Activated T-cell treated with anti-CD3 and anti-CD28 coated beads, Interleukin-2, amount 50 U/mL, for 72 hours (primary cell): ENCODE measurements at places on chromosomes 3 and 15. TPM values are rescaled to one million over a fixed set of nuclear protein-coding genes. Genes with fewer than 3 reads are reported as not detected.

Gene PCLAF
- 70.6 TPM for total RNA-seq

Gene SLC15A2
- total RNA-seq, result 2.4 TPM

Gene SLC24A5
- not detected for total RNA-seq

Gene GUCA1C
- not detected for total RNA-seq

Gene RTP4
- 2.8 TPM for total RNA-seq

Gene IFT57
- total RNA-seq, result 23.0 TPM

Gene TMC3
- not detected for total RNA-seq

DNA sequence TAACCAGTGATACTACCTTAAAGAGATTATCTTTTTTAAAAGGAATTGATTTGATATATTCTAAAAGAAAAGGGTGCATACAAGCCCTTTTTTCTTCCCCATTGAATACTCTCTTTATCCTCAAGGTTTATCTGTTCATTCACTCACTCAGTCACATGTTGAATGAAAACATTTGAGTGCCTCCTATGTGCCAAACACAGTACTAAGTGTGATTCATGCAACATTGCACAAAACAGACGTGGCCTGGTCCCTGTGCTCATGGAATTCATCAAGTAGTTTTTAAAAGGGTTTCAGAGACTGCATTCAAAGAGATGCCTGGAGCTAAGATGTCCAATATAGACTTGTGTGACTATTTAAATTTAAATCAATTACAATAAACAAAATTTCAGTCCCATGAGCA lies 462.2 kb upstream of the MDFIC2 start:
- DNase-seq, result no peak

DNA sequence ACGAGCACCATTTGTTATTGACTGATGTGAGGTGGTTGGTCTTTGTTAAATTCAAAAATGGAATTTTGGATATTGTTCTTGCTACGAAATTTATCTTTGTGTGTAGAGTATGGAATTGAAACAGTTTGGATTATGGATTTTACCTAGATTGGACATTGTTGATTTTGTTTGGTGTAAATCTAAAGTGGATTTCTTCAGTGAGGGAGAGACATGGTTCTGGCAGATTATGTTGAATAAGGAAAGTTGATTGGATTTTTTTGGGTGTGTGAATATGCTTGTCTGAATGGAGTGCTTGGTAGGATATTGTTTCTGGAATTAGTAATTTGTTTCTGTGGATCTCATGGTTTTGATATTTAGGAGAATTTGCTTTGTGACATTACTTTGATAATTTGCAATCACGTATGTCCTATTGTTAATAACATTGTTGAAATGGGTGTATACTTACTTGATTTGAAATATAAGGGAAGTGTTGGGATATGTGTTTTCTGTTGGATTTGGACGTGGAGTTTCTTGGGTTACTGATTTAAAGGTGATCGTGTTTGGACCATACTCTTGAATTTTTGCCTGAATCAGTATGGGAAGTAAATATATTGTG lies 1.0 kb upstream of the CHD2 start:
- no peak for DNase-seq

DNA sequence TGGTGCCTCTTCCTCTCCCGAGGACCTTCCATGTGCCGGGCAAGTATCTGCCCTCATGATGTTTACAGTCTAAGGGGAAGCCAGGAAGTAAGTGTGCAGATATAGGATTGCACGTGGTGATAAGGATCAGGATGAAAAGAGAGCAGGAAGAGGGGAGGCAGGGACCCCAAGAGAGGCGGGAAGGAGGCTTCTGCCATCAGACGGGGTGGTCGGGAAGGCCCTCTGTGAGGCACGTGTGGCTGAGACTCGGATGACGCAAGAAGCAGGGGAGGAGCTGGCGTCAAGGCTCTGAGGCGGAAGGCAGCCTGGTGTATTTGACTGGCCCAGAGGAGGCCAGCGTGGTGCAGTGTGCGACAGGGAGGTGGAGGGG lies 762 bp upstream of the IQSEC1 start:
- no peak for DNase-seq

- no peak for DNase-seq
Observed at GRCh38 chr3:188881954-188882641, 289.7 kb upstream of the TPRG1 start.

DNA sequence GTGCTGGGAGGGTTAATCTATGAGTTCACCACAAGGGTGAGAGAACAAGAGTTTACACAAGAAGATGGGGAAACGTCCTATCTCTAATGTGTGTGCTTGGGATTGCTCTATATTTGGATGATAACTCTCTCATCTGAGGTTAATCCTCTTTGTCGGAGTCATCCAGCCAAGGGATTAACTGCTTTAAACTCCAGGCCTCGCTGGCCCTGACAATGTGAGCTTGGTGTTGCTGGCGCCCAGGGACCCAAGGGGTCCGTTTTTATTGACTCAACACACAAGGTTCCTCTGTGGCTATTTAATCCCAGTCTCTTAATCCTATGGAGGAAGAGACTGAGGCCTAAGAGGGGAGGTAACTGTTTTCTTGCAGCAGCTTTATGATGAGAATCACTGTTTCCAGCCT lies 14.2 kb downstream of the SV2B start:
- no peak for DNase-seq

GRCh38 chr3:188139466-188139865 lies 14.5 kb upstream of the LPP start:
- no peak for DNase-seq

- no peak for DNase-seq
Observed at GRCh38 chr3:141412936-141413354, 44.6 kb downstream of the ZBTB38 start.

DNA sequence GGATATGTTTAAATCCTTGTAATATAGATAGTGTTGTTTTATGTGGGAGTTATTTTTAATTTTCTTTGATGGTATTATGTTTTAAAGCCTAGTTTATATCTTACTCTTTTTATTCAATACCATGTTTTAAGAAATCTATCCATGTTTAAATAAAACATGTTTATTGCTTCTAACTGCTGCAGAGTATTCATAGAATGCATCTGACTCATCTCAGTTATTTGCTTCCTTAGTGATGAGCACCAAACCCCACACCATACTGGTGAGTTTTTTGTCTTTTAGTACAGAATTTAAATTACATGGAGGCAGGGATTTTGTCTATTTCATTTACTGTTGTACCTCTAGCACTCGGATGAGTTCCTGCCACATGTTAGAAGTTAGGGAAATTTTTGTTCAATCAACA lies 209.2 kb downstream of the NSUN3 start:
- no peak for DNase-seq

GRCh38 chr3:82133070-82133606 lies 371.7 kb upstream of the GBE1 start:
- DNase-seq, result peak; percentile 18

GRCh38 chr3:141523615-141524375 lies 37.0 kb downstream of the RASA2 start:
- no peak for DNase-seq

DNA sequence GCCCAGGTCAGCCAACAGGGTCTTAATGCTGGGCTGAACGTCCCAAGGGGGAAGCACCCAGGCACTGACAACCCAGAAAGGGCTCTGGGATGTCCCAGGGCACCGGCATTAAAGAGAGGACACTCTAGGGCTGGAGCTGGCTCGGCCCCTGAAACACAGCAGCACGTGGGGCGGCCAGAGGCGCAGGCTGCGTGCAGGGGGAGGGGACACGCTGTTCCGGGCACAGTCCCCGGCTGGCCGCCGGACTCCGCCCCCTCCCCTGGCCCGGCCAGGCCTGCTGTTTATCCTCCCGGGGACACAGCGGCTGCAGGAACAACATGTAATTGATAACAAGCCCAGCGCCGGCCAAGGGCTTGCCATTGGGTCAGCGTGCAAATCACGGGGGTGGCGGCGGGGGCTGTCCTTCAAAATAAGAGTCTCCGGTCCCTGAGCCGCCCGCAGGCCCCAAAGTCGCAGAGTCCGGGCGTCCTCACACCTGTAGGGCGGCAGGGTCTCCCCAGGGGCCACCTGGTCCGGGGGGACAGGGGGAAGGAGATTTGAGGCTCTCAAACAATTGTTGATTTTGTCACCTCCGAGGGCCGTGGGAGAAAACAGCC lies 1.3 kb downstream of the KLF15 start:
- no peak for DNase-seq

- no peak for DNase-seq
Observed at GRCh38 chr3:10522646-10523303, 17.4 kb upstream of the ATP2B2 start.

DNA sequence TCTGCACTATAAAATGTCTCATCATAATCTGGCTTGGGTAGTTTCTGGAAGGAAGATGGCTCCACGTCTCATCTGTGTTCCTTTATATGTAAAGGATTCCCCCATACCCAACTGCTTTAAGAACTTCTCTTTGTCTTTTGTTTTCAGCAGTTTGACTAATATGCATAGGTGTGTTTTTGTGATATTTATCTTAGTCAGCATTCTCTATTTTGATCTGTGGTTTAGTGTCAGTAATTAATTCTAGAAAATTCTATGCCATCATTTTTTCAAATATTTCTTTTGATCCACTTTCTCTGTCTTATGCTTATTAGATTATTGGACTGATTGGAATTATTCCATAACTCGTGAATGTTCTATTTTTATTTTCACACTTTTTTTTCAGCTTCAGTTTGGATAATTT lies 286.3 kb upstream of the THRB start:
- no peak for DNase-seq

DNA sequence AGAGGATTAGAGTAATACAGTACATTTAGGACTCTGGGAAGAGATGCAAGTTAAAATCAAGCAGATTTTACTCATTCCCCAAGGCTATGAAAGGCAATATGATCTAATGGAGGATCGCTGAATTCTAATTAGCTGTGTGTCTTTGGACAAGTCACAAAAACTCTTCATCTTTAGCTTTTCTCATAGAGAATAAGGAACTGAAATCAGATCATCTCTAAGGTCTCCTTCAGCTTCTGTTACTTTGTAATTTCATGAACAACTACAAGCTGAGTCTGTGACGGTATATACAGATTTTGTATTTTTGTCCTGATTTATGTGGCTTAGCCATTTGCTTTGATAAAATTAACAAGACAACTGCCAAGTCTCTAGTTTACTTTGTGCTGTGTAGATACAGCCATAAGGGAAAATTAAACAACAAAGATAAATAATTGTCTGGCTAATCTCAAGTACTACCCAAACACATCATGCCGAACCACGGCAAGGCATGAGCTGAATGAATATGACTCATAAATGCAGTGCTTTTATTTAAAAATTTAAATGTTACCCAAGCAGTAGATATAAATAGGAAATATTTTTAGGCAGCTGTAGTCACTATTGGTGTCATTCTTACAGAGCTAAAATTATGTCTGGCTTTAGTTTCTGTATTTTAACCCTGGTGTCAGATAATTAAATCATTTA lies 81.5 kb downstream of the GAP43 start:
- DNase-seq, result no peak
